ENCODE measurements at places on chromosomes 13 and 19. TPM values are rescaled to one million over a fixed set of nuclear protein-coding genes. Genes with fewer than 3 reads are reported as not detected.

- no peaks in the 10 kb centered on the region for H3K36me3 ChIP-seq
- DNase-seq, result no peak
- peaks cover 6% of the 10 kb centered on the region for H3K27me3 ChIP-seq
Observed at GRCh38 chr13:73230716-73231115, 171.9 kb downstream of the KLF5 start.

GPR108 gene
- 39.8 TPM for total RNA-seq

ZNF534 gene
- not detected for total RNA-seq

- H3K4me1 ChIP-seq, result peaks cover 77% of the 10 kb centered on the region
- H3K27ac ChIP-seq, result peak overlapping the region; percentile 88
- no peak for DNase-seq
- peaks cover 7% of the 10 kb centered on the region for H3K36me3 ChIP-seq
Observed at GRCh38 chr19:1261538-1261797, 7.7 kb upstream of the CIRBP start.

DNA sequence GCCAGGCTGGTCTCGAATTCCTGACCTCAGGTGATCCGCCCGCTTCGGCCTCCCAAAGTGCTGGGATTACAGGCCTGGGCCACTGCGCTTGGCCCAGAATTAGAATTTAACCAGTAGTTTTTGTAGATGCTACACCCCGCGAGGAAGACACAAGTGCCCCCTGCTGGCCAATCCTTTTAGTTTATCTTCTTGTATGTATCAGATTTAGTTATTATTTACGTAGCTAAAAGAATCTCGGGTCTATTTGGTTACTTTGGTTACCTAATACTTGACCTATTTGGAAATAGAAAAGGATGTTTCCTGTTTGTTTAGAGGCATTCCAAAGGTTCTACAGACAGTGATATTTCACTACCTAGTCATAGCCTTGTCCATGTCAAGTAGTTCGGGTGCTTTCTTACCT, 22.0 kb downstream of the MUC16 start:
- no peaks in the 10 kb centered on the region for H3K4me1 ChIP-seq
- H3K4me3 ChIP-seq, result no peak overlapping the region
- H3K27ac ChIP-seq, result no peak overlapping the region
- no peak for DNase-seq
- no peaks in the 10 kb centered on the region for H3K27me3 ChIP-seq
- no peaks in the 10 kb centered on the region for H3K36me3 ChIP-seq

AP2S1 gene
- total RNA-seq, result 189 TPM

DNA sequence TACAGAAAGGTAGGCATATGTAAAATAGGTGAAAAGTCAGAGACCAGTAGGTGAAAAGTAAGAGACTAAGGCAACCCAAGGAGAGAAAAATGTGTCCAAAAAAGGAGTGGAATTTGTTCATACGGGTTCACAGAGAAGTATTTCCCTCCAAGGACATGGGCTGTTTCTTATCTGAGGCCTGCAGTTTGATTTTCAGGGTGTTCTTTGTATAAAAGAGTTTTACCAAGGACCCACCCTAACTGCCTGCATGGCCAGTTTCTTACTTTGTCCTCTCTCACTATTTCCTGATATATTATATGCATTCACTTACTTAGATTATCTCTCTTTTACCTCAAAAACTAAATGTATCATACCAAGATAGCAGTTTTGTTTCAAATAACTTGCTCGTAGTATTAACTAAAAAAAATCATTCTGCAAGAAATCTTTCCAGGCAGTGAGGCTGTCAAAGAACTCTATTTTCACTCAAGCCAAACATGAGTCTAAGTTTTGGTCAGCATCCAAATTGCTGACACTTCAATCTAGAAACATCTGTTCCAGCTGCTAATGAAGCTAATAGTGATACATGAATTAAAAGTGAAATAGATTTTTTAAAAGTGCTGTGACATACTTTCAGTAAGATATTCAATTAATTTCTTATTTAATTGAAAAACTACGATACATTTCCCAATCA, 141.4 kb upstream of the SGCG start:
- H3K36me3 ChIP-seq, result no peaks in the 10 kb centered on the region
- no peak overlapping the region for H3K4me3 ChIP-seq
- no peak overlapping the region for H3K27ac ChIP-seq
- H3K27me3 ChIP-seq, result peaks cover 3% of the 10 kb centered on the region
- no peak for DNase-seq

GRCh38 chr19:14632286-14632685, 42.4 kb downstream of the ADGRE3 start:
- H3K4me1 ChIP-seq, result no peaks in the 10 kb centered on the region
- no peak for DNase-seq
- no peak overlapping the region for H3K27ac ChIP-seq
- H3K36me3 ChIP-seq, result no peaks in the 10 kb centered on the region
- H3K27me3 ChIP-seq, result no peaks in the 10 kb centered on the region

DNA sequence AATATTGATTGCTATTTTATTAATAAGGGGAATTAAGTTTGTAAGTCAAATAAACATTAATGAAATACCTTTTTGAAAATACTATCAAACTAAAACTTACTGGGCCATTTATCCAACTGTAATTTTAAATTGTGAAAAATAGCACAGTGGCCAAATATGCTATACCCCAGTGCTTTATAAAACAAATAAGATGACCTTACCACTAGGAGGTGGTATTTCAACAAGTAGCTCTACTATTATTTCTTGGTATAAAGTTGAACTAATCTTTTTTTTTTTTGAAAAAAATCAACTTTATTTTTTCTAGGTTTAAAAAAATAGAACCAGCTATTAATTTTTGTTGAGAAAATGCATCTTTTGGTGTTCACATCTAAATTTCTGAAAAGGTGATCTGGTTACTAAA, 14.7 kb downstream of the LACC1 start:
- H3K27ac ChIP-seq, result no peak overlapping the region
- no peak for DNase-seq
- H3K4me1 ChIP-seq, result peaks cover 20% of the 10 kb centered on the region

GRCh38 chr19:47110521-47111005, 3.0 kb downstream of the ZC3H4 start:
- no peak for DNase-seq
- peaks cover 58% of the 10 kb centered on the region for H3K4me1 ChIP-seq
- H3K36me3 ChIP-seq, result peaks cover 14% of the 10 kb centered on the region
- peak overlapping the region; percentile 98 for H3K27ac ChIP-seq

- peaks cover 3% of the 10 kb centered on the region for H3K27me3 ChIP-seq
- H3K36me3 ChIP-seq, result no peaks in the 10 kb centered on the region
- no peak overlapping the region for H3K4me3 ChIP-seq
- peaks cover 10% of the 10 kb centered on the region for H3K4me1 ChIP-seq
Observed at GRCh38 chr13:112750570-112750969, 60.7 kb downstream of the ATP11A start.

- H3K27me3 ChIP-seq, result no peaks in the 10 kb centered on the region
- peaks cover 7% of the 10 kb centered on the region for H3K36me3 ChIP-seq
- H3K4me3 ChIP-seq, result no peak overlapping the region
Observed at GRCh38 chr13:49023431-49023830, 47.7 kb downstream of the FNDC3A start.

- peaks cover 11% of the 10 kb centered on the region for H3K36me3 ChIP-seq
- no peak for DNase-seq
- H3K4me3 ChIP-seq, result no peak overlapping the region
- no peak overlapping the region for H3K27ac ChIP-seq
Observed at GRCh38 chr13:40961826-40962225, 57.3 kb downstream of the ELF1 start.

DNA sequence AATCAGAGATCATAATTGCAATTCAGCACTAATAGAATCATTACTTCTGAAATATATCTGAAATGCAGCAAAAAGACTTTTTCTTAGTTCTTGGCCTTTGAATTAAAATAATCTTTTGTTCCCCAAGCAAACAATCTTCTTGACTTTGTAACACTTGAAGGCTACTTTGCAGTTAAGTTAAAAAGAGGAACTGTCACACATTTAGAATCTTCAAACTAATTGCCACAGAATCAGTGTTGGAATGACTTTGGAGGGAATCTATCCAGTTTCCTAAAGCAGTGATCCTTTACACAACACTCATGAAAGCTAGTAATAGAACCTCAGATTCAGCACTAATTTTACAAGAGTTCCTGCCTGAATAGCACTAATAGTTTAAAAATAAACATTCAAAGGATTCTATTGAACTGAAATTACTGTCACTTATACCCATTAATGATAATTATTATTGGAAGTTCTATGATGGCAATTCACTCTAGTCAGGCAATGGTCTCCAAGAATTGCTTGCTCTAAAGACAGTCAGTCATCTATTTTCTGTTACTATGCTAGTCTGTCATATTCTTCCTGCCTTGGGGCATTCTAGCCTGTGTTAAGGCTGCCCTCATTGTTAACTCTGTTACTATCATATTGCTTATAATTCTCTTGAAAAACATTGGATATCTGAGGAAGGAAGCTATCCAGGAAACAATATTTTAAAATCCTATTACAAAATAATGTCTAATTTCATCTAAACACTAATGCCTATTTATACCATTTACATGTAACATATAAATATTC, 362.4 kb downstream of the DIAPH3 start:
- H3K4me1 ChIP-seq, result peaks cover 15% of the 10 kb centered on the region
- DNase-seq, result no peak
- H3K27me3 ChIP-seq, result no peaks in the 10 kb centered on the region

DNA sequence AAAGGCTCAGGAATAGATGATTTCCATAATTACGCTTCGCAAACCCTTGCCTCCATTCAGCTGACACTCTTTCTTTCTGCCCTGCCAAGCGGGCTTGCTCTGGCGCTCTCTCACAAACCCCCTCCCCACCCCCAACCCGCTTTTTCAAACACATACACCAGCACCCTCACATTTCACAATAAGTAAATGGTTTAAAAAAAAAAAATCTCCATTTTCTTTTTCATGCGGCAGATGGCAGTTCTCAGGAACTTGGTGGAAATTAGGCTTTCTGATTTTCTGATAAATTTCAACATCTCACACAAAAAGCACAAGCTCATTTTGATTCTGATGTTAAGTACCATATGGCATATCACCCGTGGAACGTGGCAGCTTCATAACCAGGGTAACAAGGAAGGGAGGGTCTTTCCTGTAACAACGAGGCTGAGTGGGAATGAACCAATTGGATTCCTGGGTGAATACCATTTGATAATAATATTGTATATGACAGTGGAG, 43.8 kb downstream of the C13orf42 start:
- H3K4me3 ChIP-seq, result no peak overlapping the region
- H3K27ac ChIP-seq, result no peak overlapping the region
- no peak for DNase-seq
- peaks cover 25% of the 10 kb centered on the region for H3K4me1 ChIP-seq
- peaks cover 4% of the 10 kb centered on the region for H3K27me3 ChIP-seq

GRCh38 chr19:47641891-47642485, 33.1 kb downstream of the BICRA start:
- H3K4me1 ChIP-seq, result peaks cover 31% of the 10 kb centered on the region
- H3K27ac ChIP-seq, result no peak overlapping the region
- no peaks in the 10 kb centered on the region for H3K27me3 ChIP-seq
- no peak overlapping the region for H3K4me3 ChIP-seq
- peaks cover 3% of the 10 kb centered on the region for H3K36me3 ChIP-seq
- DNase-seq, result no peak

DNA sequence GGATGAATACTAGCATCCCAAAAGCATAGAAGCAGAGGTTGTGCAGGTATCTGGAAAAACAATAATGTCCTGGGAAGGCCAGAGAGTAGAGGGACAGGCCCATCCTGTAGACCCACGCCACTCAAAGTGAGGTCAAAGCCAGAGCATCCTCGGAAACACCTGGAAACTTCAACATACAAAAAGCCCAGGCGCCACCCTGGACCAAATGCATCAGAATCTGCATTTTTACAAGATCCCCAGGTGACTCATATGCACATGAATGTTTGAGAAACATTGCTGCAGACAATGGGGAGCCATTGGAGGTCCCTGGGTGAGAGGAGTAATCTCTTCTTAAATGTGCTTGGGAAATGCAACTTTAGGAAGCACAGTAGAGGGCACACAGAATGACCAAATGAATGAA, 684.1 kb downstream of the DIAPH3 start:
- DNase-seq, result no peak
- no peak overlapping the region for H3K27ac ChIP-seq
- H3K36me3 ChIP-seq, result no peaks in the 10 kb centered on the region
- H3K4me1 ChIP-seq, result peaks cover 22% of the 10 kb centered on the region

GRCh38 chr13:33554919-33555791, 262.8 kb upstream of the RFC3 start:
- H3K4me3 ChIP-seq, result no peak overlapping the region
- no peaks in the 10 kb centered on the region for H3K27me3 ChIP-seq
- H3K36me3 ChIP-seq, result no peaks in the 10 kb centered on the region
- no peak overlapping the region for H3K27ac ChIP-seq
- no peak for DNase-seq

- H3K36me3 ChIP-seq, result no peaks in the 10 kb centered on the region
- H3K27ac ChIP-seq, result peak overlapping the region; percentile 68
- no peak for DNase-seq
- peak overlapping the region; percentile 33 for H3K4me3 ChIP-seq
- H3K4me1 ChIP-seq, result peaks cover 15% of the 10 kb centered on the region
- no peaks in the 10 kb centered on the region for H3K27me3 ChIP-seq
Observed at GRCh38 chr13:67736646-67737420, 506.7 kb upstream of the PCDH9 start.

DNA sequence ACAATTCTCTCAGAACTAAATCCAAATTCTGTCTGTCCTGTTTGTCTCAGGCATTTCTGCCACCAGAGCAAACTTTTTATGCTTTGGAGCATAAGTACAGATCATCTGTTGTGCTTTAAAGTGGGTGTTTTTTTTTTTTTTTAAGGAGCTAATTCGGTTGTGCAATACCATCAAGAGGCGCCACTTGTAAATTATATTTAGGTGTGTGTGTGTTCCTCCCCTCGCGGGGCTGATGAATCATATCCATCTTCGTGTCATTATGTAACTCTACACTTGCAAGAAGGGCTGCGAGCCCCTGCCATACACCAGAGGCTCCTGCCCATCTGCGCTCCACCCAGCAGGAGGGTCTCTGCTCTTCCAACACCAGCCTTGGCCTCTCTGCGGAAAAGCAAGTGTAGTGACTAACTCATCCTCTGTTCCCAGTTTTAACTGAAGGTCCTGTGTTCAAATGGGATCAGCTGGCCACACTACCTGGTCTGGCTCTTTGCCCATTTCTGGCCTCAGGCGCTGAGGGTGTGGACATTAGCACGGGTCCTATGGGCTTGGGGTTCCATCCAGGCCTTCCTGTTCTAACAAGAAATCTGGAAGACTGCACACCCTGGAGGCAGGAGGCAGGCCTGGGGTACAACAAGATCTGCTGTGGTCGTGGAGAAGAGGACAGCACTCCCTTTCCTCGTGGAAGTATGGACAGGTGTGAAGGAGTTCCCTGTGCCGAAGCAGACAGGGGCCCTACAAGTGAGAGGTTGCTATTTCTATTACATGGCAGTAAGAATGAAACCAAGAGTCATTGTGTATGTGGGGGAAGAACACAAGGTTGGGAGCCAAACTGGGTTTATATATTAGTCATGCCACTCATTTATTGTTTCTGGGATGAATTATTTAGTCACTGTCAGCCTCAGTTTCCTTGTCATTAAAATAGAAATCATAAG, 96.1 kb upstream of the MBNL2 start:
- H3K4me1 ChIP-seq, result peaks cover 59% of the 10 kb centered on the region
- no peaks in the 10 kb centered on the region for H3K27me3 ChIP-seq
- H3K4me3 ChIP-seq, result no peak overlapping the region
- DNase-seq, result no peak
- no peaks in the 10 kb centered on the region for H3K36me3 ChIP-seq

GRCh38 chr19:7242601-7243258, 51.5 kb downstream of the INSR start:
- no peaks in the 10 kb centered on the region for H3K27me3 ChIP-seq
- peaks cover 9% of the 10 kb centered on the region for H3K36me3 ChIP-seq
- no peak for DNase-seq
- H3K4me1 ChIP-seq, result peaks cover 38% of the 10 kb centered on the region
- H3K27ac ChIP-seq, result peak overlapping the region; percentile 98
- H3K4me3 ChIP-seq, result peak overlapping the region; percentile 24
